Stimulated activated naive CD8-positive, alpha-beta T cell treated with anti-CD3 and anti-CD28 coated beads, Interleukin-15, amount 100 ng/mL, for 72 hours (primary cell): ENCODE measurements at places on chromosomes 2 and 18.

DNA sequence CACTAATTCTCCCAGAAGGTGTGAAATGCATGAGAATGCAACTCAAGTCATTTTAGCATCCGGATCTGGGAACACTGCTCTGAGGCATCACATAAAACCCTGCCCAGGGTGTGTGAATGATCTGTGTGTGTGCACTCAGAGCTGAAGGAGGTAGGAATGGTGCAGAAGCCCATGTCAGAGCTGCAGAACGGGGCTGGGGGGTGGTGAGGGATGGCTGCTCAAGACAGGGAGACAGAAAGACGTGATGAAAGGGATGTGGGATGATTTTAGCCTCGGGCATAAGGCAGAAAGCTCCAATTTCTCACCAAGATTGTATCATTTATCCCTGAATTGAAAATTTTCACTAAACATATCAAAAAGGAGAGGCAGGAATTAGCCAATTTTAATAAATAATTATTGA is 369.1 kb downstream of the EIPR1 start:
- no peak for DNase-seq

DNA sequence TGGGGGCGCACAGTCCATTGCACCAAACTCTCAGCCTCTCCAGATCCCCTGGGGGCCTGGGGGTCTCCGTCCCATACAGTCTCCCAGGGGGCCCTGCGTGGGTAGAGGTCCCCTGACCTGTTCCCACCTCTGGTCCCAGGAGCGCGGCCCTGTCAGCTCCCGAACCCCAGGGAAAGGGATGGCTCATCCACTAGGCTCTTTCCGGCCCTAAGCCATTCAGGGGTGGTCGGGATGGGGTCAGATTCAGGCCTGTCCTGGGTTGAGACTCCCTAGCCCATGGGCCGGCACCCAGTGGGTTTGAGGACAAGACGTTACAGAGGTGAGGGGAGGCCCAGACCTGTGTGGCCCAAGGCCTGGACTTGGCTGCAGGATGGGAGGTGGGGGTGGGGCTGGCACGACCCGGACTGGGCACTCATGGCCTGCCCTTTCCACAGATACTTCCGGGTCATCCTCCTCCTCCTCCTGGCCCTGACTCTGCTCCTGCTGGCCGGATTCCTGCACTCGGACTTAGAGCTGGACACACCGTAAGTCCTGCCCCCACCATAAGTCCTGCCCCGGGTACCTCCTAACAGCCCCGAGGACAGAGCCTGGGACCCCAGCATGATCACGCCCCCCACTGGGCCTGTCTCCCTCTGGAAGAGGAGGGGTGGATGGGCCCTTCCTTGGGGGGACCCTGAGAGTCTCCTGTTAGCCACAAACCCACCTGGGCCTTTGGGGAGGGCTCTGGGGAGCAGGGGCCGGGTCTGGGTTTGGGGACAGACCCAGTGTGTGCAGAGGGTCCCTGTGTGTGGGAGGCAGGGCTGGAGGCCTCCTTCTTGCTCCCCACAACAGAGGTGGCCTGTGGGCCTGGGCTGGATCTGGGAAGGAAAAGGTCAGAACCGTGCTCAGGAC is 10.1 kb upstream of the NEU4 start:
- no peak for DNase-seq

- no peak for DNase-seq
Measured at GRCh38 chr2:44124500-44124899, 44.2 kb upstream of the PPM1B start.

DNA sequence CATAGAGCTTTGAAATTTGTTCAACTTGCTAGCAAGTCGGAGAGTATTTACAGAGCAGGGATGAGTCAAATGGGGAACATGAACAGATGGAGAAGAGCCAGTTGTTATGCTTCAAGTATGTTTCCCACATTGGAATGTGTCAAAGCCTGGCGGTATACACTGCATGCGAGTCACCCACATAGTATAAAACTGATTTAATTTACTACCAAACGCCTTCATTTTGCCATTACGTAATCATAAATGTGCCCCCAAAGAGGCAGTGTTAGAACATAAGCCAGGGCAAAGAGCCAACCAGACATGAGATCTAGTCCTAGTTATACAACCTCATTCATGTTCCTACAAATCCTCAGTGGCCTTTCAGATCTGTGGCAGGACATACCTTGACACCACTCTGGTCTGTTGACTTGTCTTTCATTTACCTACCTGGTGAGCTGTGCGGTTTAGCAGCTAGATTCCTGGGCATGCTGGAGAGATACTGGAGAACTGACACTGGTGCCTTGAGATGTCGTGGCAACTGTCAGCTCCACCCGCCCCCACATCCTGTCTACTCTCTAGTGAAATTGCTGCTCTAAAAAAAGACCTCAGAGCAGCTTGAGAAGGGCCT is 21.7 kb upstream of the NRP2 start:
- DNase-seq = peak; percentile 36

GRCh38 chr2:135997380-135997779 is 12.0 kb upstream of the DARS1 start:
- no peak for DNase-seq

DNA sequence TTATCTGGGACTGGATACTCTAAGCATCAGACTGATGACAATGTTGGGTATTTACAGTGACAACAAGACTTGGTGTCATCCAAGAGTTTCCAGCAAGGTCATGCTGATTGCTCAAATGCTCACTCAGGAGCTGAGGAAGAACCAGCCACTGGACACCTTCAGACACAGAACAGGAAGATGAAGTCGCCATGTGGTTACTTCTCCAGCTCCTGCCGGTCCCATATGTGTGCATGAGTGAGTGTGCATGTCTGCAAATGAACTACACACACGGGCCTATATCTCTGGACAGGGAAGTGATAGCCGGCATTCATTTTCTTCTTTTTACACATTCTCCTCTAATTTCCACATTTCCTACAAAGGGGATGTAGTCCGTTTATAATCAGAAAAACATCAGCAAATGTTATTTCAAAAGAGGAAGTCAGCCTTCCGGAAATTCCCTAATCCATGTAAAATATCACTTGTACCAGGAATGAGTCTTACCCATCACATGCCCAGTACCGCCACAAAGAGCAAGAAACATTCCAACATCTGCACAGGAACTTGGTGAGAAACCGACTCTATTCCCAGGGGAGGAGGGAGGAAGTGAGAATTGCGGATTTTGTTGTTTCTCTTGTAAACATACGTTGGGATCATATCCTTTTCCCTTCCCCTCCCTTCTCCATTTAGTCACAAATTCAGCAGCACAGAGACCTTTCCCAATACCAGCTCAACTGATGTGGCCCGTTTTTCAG is 10.8 kb downstream of the RFX8 start:
- no peak for DNase-seq

- no peak for DNase-seq
Measured at GRCh38 chr2:169066897-169067296, 2.5 kb upstream of the DHRS9 start.

DNA sequence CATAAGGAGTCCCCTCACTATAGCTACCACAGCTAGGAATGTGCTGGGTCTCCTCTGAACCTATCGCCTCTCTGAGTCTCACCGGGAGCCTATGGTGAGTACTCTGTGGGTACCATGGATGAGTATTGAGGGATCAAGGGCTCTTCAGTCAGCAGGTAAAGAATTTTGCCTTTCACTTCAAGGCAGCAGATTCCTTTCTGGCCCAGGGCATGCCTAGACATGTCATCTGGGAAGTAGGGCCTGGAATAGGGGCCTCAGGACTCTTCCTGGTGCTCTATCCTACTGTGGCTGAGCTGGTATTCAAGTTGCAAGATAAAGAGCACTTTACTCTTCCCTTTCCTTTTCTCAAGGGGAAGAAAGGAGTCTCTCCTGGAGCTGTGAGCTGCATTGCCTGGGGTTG is 85.6 kb upstream of the LHCGR start:
- DNase-seq = no peak

- no peak for DNase-seq
Measured at GRCh38 chr2:222762342-222762741, 90.9 kb downstream of the MOGAT1 start.

- DNase-seq = no peak
Measured at GRCh38 chr2:223870840-223871611, 33.6 kb upstream of the AP1S3 start.

- no peak for DNase-seq
Measured at GRCh38 chr2:232464544-232464885, 8.6 kb downstream of the ALPI start.

- no peak for DNase-seq
Measured at GRCh38 chr2:205474741-205475415, 207.4 kb upstream of the NRP2 start.

GRCh38 chr2:158932131-158932645 is 36.3 kb upstream of the TANC1 start:
- no peak for DNase-seq

GRCh38 chr18:58038063-58038462 is 6.0 kb upstream of the NEDD4L start:
- no peak for DNase-seq

DNA sequence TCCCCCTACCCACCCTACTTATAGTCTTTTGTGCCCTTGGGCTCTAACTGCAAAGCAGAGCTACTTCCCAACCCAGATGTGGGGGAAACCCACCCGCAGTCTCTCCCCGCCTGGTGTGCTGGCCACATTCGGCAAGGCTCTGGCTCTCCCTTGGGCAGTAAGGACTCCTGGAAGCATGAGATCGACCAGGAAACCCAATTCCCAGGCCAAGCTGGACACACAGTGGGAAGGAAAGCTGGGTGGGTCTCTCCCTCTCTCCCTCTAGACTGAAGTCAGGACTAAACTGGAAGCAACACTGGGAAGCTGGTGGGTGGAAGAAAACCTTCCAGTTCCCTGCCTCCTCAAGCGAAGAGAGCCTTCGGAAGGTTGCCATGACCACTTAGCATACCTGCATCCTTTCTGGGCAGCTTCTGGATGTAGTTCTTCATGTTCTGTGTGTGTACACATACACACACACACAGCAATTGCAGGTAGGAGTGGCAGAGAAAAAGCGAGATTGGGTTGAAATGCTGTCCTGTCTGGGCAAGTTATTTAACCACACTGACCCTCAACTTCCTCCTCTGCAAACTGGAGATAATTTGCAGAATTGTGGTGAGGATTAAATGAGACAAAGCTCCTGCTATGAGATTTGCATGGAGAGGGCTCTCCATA is 33.9 kb downstream of the ZBTB7C start:
- no peak for DNase-seq

- no peak for DNase-seq
Measured at GRCh38 chr18:297936-298335, 30.1 kb upstream of the THOC1 start.

DNA sequence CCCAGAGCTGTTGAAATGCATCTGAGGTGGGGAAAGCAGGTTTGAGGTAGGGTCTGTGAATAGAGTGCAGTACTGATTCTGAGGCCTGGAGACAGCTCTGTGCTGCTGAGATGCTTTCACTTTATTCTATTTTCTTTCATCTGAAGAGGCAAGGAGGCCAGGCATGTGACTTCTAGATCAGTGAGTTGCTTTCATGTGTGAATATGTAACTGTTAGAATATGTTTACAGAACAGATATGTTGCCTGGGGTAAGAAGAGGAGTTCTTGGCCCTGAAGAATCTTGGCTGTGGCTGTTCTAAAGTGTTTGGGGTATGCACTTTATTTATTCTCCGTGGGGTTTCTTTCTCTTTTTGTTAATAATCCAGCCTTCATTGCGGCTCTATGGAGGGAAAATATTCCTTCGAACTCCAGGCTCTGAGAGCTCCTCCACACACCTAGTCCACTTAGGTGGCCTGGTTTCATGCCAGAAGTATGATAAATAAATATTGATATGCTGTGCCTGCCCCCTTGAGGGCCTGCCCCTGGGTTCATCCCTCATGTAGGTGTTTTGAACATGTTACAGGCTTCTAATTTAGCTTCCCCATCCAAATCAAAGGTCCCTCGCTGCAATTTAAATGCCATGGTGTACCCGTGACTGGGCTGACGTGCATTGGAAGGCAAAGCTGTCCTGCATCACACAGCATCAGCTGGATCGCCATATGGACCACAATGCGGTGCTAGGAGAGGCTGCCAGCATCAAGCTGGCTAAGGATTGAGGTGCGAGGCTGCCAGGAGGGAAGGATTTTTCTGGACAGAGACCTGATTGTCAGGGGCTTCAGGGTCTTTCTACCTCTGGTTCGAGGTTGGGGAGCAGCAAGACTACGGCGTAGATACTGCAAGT is 102.9 kb downstream of the PRKCE start:
- DNase-seq = no peak

- DNase-seq = no peak
Measured at GRCh38 chr2:119086327-119086726, 72.2 kb downstream of the C1QL2 start.

GRCh38 chr2:165635532-165635931 is 158.5 kb downstream of the GALNT3 start:
- DNase-seq = no peak

- no peak for DNase-seq
Measured at GRCh38 chr2:42474765-42475454, 18.9 kb downstream of the KCNG3 start.

DNA sequence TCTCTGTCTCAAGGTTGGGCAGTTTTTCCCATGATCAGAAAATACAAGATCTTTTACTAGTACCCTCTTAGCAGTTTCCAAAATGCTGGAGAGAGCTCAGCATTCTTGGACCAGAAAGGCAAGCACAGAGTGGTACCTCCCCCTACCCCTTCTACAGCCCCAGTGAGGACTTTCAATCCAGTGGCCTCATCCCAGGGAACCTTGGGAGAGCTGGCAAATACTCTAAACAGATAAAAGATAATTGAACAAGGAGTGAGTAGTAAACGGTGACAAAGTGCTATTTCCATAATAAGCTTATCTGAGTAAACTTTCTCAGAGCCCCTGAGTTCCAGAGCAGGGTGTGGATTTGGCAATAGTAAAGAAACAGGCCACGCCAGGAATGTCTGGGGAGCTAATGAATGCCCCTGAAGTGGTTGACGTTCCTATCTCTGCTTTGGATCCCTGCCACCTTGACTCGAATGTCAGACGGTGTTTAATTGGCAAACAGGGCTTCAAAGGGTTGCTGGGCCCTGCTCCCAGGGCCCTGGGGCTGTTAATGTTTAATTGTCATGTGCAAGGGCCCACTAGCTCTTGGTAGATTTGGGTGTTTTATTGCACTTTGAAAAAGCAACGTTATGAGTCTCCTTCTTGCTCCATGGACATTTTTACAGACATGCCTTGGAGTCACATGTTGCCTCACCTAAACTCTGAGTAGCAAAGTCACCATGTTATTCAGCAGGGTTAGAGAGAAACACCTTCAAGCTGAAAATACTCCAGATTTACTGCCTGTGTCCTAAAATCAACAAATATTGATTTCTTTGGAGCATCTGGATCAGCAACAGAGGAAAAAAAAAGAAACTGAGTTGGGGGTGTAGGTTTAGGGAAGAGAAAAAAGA is 239.9 kb downstream of the CYRIA start:
- no peak for DNase-seq

DNA sequence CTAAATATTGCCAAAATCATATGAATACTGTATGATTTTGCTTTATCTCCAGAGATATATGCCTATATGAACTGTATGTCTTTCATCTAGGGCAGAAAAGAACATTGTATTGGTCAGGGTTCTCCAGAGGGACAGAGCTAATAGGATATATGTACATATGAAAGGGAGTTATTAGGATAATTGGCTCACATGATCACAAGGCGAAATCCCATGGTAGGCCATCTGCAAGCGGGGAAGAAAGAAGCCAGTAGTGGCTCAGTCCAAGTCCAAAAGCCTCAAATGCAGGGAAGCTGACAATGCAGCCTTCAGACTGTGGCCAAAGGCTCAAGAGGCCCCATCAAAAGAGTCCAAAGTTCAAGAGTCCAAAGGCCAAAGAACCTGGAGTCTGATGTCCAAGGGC is 209.9 kb downstream of the RNF144A start:
- no peak for DNase-seq

- DNase-seq = peak; percentile 33
Measured at GRCh38 chr2:136025057-136025973, 39.9 kb upstream of the DARS1 start.

- peak; percentile 82 for DNase-seq
Measured at GRCh38 chr2:73979021-73979420, 5.7 kb upstream of the TET3 start.
